ENCODE measurements at places on chromosomes 1 and 21.

GRCh38 chr1:45013551-45014209, 1.6 kb downstream of the UROD start:
- no peak for DNase-seq

DNA sequence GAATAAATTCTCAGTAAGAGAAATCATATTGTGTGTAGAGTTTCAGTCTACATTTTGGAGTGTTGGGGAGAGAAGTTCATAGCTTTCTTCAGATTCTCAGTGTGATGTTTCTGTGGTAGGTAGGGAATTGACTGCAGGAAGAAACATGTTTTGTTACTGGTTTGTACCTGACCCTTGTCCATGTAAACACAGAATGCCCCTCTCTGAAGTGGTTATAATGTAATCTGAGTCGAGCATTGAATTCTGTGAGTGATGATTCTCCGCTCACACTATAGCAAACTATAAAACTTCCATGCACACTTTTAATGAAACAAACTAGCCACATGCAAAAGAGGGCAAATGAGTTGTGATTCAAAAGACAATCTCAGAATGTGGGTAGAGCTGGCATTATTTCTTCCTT, 433.2 kb downstream of the USP25 start:
- no peak for DNase-seq

DNA sequence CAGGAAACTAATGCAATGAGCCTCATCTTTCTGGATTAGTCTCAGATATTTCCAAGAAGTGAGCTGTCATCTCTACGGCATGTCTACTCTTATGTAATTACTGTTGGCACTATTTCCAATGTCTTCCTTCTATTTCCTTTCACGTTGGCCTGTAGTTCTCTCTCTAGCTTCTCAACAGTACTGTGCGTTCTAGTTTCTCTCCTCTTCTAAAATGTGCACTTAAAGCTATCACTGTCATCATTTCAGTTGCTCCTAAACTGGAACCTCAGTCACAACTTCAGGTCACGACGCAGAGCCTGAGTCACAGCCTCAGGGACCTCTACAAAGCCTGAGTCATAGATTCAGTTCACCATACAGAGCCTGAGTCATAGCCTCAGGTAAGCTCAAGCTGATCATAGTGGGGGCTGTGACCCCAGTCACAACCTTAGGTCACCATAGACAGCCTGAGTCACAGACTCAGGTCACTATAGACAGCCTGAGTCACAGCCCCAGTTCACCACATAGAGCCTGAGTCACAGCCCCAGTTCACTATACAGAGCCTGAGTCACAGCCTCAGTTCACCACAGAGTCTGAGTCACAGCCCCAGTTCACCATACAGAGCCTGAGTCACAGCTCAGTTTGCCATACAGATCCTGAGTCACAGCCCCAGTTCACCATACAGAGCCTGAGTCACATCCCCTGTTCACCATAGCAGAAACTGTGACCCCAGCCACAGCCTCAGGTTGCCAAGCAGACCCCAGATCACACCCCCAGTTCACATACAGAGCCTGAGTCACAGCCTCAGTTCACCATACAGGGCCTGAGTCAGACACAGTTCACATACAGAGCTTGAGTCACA, 13.0 kb downstream of the WNT9A start:
- peak; percentile 22 for DNase-seq

GRCh38 chr21:39788383-39788782, 43.4 kb downstream of the IGSF5 start:
- no peak for DNase-seq

GRCh38 chr1:147897029-147897752, 5.4 kb upstream of the GJA8 start:
- DNase-seq: no peak
